ENCODE measurements at places on chromosomes 7 and 10.

DNA sequence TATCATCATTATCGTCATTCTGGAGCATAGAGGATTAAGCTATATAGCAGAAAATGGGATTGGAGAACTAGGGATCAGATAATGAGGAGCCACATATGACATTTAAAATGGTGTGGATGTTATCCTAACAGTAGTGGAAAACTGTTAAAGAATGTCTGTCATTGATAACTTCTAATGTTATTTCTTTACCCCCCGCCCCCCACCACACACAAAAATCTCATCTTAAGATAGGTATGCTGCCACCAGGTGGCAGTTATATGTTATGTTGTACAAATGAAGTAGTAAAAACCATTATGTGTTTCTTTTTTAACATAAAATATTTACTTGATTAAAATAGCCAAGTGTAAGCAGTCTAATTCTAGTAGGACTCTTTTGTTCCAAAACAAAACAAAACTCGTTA lies 13.0 kb downstream of the AKAP9 start:
- no peak overlapping the region for H3K4me3 ChIP-seq
- no peak for DNase-seq
- no peaks in the 10 kb centered on the region for H3K36me3 ChIP-seq
- H3K4me1 ChIP-seq = no peaks in the 10 kb centered on the region
- H3K27ac ChIP-seq = no peak overlapping the region
- H3K27me3 ChIP-seq = no peaks in the 10 kb centered on the region

DNA sequence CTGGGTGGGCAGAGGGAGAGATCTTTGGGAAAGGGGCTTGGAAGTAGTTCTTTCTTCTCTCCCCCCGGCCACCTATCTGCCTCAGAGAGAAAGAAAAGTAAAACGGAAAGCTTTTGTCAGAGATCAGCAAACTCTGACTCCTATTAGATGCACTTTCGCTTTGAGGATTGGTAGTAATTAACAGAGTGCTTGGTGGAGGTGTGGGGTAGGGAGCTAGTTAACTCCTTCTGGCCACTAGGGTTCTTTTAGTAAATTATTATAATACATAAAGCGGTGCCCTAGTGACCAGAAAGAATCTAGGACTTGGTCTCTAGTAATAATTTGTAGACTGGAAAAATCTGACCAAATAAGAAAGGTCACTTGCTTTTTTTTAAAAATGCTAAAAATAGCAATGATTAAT lies 54.6 kb downstream of the CPVL start:
- no peaks in the 10 kb centered on the region for H3K27me3 ChIP-seq
- H3K36me3 ChIP-seq = no peaks in the 10 kb centered on the region
- DNase-seq = no peak
- peak overlapping the region; percentile 68 for H3K27ac ChIP-seq
- peak overlapping the region; percentile 20 for H3K4me3 ChIP-seq

GRCh38 chr10:132654708-132655661 lies 117.4 kb downstream of the INPP5A start:
- H3K27me3 ChIP-seq = no peaks in the 10 kb centered on the region
- H3K4me3 ChIP-seq = no peak overlapping the region
- no peaks in the 10 kb centered on the region for H3K4me1 ChIP-seq
- H3K36me3 ChIP-seq = no peaks in the 10 kb centered on the region

GRCh38 chr10:76067447-76067846 lies 636.0 kb downstream of the LRMDA start:
- no peak overlapping the region for H3K4me3 ChIP-seq
- H3K4me1 ChIP-seq = peaks cover 26% of the 10 kb centered on the region
- no peak for DNase-seq
- no peaks in the 10 kb centered on the region for H3K36me3 ChIP-seq
- H3K27me3 ChIP-seq = no peaks in the 10 kb centered on the region

DNA sequence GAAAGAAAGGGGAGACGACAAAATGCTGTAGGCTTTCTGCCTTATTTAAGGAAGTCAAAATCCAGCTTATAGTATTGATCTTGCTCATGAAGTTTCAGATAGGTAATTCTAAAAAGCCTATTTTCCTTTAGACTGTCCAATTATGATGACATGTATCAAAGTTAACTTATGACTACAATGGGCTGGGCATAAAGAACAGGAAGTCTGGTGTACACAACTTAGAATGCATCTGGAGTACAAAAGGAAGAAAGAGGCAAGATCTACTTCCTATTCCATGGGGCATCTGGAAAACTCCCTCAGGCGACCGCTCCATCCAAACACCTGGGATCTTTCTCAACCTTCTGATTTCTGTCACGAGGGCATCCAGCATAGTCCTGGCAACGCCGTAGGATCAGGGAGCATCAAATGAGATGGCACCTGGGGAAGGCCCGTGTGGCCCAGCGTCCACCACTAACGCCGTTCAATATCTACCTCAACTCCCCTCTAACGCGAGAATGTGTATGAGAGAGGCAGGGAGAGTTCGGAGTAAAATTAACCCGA lies 512 bp downstream of the FAM24B start:
- H3K4me1 ChIP-seq = no peaks in the 10 kb centered on the region
- peak overlapping the region; percentile 36 for H3K4me3 ChIP-seq
- H3K36me3 ChIP-seq = no peaks in the 10 kb centered on the region
- no peak for DNase-seq

- no peaks in the 10 kb centered on the region for H3K36me3 ChIP-seq
- DNase-seq = no peak
- no peak overlapping the region for H3K4me3 ChIP-seq
- no peaks in the 10 kb centered on the region for H3K27me3 ChIP-seq
- H3K4me1 ChIP-seq = no peaks in the 10 kb centered on the region
Observed at GRCh38 chr7:90738249-90738648, 142.1 kb downstream of the CDK14 start.

DNA sequence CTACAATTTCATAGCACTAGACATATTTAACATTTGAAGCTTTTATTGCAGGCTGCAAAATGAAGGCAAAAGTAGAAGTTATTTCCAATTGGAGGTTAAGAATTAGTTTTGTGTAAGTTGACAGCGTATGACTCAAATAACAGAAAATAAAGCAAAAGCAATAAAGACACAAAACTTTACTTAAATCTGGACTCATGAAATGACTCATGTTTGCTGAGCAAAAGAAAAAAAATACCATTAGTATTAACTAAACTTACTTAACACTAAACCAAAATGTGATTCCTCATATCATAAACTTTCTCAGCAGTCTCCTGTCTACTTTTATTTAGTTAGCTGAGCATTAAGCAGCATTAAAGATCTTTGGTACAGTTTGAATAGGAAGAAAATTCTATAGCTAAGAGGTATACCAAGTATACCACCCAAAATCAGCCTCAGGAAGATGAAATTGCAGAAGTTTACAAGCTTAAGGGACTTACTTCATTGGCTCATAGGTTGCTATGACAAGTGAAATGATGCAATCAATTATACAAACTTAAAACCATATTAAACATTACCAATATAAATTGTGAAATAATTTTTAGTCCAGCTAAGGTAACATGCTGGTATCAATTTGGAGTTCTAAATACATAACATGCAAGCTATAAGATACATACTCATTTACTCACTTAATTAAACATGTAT lies 1131.4 kb downstream of the XPNPEP1 start:
- H3K4me3 ChIP-seq = no peak overlapping the region
- H3K27ac ChIP-seq = no peak overlapping the region
- no peak for DNase-seq
- no peaks in the 10 kb centered on the region for H3K36me3 ChIP-seq
- H3K27me3 ChIP-seq = no peaks in the 10 kb centered on the region
- no peaks in the 10 kb centered on the region for H3K4me1 ChIP-seq

GRCh38 chr7:83365746-83366145 lies 203.1 kb upstream of the PCLO start:
- H3K27ac ChIP-seq = no peak overlapping the region
- H3K4me3 ChIP-seq = no peak overlapping the region
- H3K4me1 ChIP-seq = no peaks in the 10 kb centered on the region
- H3K36me3 ChIP-seq = no peaks in the 10 kb centered on the region

DNA sequence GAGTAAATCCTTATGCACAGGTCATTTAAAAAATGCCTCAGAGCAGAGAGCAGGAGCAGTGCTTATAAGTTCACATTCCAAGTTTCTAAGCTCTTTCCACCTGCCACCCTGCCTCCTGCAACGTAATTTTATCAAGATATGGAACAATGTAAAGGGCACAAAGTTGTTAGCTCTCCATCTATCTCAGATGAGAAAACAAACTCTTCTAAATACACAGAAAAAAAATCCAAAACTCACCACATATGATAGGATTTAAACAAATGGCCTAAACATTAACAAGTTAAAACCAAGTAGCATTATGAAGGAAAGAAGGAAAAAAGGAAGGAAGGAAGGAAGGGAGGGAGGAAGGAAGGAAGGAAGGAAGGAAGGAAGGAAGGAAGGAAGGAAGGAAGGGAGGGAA lies 1132.8 kb downstream of the GRM8 start:
- no peak overlapping the region for H3K27ac ChIP-seq
- no peak overlapping the region for H3K4me3 ChIP-seq
- no peaks in the 10 kb centered on the region for H3K36me3 ChIP-seq
- no peaks in the 10 kb centered on the region for H3K27me3 ChIP-seq
- H3K4me1 ChIP-seq = no peaks in the 10 kb centered on the region

DNA sequence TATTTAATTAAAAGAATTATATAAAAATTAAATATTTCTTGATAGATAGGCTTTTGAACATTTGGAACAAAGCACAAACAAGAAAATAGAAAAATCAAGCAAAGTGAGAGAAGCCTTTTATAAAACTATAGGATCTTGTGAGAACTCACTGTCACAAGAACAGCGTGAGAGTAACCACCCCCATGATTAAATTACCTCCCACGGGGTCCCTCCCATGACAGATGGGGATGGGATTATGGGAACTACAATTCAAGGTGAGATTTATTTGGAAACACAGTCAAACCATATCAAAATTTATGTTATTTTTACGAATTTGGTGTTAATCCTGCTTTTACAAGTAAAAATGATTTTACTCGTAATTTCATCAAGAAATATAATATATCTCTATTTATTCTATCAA lies 1136.1 kb upstream of the POT1 start:
- H3K27ac ChIP-seq = no peak overlapping the region
- no peak overlapping the region for H3K4me3 ChIP-seq
- H3K27me3 ChIP-seq = no peaks in the 10 kb centered on the region
- no peaks in the 10 kb centered on the region for H3K36me3 ChIP-seq
- DNase-seq = no peak

DNA sequence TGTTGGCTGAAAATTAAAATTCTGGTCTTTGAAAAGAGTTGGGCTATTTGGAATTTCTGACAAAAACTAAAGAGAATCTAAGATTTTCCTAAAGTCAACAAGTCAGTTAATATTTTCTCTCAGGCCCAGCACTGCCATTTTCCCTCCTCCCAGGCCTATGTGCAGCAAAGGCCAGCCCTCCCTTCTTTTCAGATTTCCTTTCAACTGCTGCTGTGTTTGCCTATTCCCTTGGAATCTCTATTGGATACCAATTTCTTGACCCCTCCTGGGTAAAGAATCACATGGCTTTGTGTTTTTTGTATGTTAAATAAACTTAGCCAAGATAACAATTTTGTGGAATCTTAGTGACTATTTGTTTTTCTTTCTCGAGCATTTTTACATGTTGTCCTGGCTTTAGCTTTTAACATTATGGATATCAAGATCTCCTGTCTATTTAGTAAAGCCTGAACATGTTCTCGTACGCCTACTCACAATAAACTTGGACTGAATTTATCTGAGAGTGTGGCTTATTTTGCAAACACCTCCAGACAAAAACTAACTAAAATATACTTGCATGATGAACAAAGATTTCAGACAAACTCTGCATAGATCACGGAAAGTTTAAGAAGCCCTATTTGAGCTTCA lies 19.9 kb downstream of the MACC1 start:
- H3K36me3 ChIP-seq = no peaks in the 10 kb centered on the region
- H3K4me1 ChIP-seq = no peaks in the 10 kb centered on the region
- DNase-seq = no peak
- H3K4me3 ChIP-seq = no peak overlapping the region

DNA sequence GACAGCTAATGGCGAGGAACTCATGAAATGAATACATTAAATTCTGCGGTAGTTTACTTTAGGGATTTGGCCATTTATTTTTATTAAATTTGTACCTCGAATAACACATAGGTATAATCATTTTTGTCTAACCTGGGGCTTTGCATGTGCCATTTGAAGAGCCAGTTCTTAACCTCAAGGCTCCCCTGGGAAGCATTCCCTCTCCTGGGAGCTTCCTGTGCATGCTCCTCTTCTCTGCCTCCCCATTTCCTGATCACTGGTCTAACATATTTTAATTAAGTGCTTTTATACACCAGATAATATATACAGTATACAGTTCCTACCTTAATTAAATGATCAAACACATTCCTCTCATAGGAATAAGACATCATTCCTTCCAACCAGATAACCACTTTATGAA lies 183.9 kb upstream of the FZD1 start:
- H3K4me1 ChIP-seq = peaks cover 45% of the 10 kb centered on the region
- H3K4me3 ChIP-seq = no peak overlapping the region
- no peak overlapping the region for H3K27ac ChIP-seq
- no peak for DNase-seq
- no peaks in the 10 kb centered on the region for H3K36me3 ChIP-seq

DNA sequence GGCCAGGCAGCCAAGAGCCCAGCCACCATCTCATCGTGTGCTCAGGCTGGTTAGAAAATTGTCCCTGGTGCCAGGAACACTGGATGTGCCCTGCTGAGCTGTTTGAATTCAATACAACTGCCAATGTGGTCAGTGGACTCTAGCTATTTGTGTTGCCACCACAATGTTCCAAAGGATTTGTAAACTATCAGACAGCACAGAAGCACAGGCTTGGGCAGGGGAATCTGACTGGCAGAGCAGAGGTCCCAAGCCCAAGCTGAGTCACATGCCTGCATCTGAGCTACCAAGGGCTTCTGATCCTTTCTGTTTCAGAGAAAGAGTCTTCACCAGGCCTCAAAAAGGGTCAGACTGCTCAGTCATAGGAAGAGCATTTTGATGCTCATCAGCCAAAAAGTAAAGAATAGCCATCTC lies 232.1 kb upstream of the SEMA3C start:
- H3K36me3 ChIP-seq = no peaks in the 10 kb centered on the region
- DNase-seq = no peak
- no peaks in the 10 kb centered on the region for H3K27me3 ChIP-seq
- H3K4me3 ChIP-seq = no peak overlapping the region

DNA sequence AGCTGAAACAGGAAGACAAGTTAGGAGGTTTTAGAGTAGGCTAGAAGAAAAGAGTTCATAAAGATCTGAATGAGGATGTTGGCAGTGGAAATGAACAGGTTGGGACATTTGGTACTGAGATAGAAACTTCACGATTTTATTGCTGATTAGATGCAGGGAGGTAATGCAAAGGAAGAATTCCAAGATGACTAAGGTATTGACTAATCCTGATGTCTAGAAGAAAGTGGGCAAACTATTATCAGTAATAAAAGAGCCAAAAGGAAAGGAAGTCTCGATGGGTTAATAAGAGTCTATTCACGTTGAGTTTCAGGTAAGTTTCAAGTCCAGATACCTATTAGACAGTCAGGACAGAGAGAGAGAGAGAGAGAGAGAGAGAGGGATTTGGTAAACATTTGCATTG lies 631.3 kb upstream of the LRRTM3 start:
- H3K4me3 ChIP-seq = no peak overlapping the region
- H3K27me3 ChIP-seq = no peaks in the 10 kb centered on the region
- H3K4me1 ChIP-seq = no peaks in the 10 kb centered on the region
- DNase-seq = no peak
- H3K27ac ChIP-seq = no peak overlapping the region

Data from sigmoid colon (tissue), 7 donors.